ENCODE measurements at places on chromosomes 16 and 17.

GRCh38 chr17:1484060-1484535 lies 8.4 kb downstream of the MYO1C start:
- DNase-seq = no peak

GRCh38 chr17:78996781-78997201 lies 12.8 kb downstream of the CANT1 start:
- DNase-seq = no peak

DNA sequence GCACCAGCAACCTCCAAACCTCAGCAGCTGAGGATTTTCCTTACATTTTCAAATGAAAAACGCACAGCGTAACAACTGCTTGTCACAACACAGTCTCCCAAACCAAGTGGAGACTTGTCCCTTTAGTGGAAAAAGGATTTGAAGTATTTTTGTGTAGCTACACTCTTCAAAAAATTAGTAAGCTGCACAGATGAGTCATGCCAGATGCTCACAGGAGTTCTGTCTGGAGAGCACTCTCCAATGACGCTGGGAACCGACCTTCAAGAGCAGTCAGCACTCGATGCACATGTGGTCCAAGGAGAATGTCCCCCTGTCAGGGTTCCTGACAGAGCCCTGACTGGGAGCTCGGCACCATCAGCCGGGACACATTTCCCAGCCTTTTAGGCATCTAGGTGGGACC lies 39.8 kb downstream of the MAP1LC3B start:
- peak; percentile 28 for DNase-seq

- no peak for DNase-seq
Observed at GRCh38 chr16:35631261-35631945, 2172.0 kb downstream of the TP53TG3F start.

GRCh38 chr17:8253801-8254200 lies 4.7 kb downstream of the PFAS start:
- DNase-seq = no peak

GRCh38 chr16:27350006-27350405 lies 36.2 kb downstream of the IL4R start:
- DNase-seq = no peak

GRCh38 chr16:22659933-22660332 lies 149.2 kb downstream of the NPIPB5 start:
- no peak for DNase-seq

DNA sequence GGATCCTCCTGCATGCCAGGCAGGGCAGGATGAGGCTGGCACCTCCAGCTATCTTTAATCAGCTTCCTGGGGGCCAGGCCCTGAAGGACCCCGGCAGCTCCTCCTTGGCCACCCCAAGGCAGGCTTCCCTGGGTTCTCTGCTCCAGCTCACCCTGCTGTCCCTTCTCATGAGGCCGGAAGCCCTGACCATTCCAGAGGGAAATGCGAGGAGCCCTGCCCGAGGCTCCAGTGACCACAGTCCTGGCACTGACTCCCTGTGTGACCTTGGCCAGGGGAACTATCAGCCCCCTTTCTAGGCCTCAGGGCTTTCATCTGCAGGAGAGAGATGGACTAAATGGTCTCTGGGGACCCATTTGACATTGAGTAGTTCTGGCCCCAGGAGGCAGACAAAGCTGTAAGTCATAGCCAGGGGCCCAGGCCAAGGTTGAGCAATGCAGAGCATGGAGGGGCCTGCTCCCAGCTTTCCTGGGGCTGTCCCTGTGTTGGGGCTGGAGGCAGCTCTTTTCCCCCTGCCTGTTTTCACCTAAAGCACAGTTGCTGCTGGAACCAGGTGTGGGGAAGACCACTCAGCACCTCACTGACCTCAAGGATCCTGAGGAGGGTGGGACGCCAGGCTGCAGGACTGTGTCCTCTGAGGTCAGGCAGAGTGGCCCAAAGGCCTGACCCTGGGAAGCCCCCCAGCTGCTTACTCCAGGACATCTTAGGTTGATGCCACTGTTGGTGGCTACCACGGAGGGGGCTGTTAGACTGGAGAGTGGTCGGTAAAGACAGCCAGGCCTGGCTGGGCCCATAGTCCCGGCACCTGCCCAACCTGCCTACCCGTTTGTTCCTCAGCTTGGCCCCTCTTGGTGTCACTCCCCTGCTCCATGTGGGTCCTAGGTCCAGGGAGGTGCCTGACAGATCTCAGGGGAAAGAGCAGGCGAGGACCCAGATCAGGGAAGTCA lies 8.1 kb downstream of the KCNH6 start:
- DNase-seq = no peak

DNA sequence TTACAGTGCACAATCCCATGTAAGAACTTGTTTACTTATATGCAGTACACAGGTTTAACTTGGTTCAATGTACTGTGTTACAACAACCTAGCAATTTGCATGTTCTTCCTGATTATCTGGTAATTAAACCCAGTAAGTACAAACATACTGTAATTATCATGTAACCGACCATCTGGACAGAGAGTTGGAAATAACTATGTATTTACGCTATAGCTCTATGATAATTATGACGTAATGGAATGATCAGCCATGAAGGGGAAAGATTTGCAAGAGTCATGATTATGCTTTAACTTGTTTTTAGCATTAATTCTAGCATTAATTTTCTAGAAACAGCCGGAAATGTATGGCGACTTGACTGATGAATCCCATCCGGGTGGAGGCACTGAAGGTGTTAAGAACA lies 74.8 kb upstream of the SALL1 start:
- DNase-seq = no peak

GRCh38 chr17:45113424-45113754 lies 18.9 kb downstream of the PLCD3 start:
- no peak for DNase-seq

GRCh38 chr16:70744366-70744765 lies 56.6 kb downstream of the VAC14 start:
- DNase-seq = no peak

GRCh38 chr17:57975044-57975443 lies 13.0 kb downstream of the VEZF1 start:
- no peak for DNase-seq

DNA sequence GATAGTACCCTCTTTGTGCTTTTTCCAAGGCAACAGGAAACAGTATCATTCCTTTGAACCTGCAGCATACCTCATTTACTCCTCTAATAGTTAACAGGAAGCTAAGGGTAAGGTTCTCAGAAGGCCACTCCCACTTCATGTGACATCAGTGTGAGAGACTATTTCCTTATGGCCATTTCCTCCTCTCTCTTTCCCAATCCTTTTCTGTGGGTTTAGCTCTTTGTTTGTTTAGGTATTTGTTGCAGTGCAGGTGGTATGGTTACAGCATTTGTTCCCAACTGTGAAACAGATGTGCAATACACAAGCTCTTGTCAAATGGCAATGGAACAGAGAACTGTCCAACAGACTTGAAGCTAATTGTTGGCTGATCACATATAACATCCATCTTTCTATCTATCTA lies 14.7 kb downstream of the TMC5 start:
- peak; percentile 42 for DNase-seq

DNA sequence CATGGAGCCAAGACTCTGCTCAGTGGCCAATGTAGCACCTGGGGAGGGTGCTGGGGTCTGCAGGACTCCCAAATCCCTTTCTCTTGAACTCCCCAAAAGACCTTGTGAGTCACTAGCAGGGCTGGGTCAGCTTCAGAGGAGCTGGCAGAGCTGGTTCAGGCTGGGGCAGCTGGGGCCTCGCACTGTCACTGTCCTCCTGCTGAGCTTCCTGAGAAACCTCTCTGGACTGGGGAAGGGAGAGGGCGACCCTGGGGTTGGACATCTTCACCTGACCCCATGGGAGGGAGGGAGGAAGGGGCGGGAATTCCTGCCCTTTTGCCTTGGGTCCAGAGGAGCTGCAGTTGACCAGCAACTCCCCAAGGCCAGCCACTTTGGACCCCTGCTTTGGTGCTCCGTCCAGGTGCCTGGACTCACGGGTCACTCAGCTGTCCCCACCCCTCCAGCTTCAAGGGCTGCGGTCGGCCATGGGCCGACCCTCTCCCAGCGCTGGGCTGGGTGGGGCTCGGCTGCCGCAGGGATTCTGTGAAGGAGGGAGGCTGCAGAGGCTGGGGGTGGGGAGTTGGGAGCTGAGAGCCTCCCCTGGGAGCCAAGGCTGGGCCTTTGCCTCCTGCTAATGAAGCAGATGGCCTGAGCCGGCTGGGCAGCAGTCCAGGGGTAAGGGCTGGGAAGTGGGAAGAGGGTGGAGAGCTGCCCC lies 9.2 kb downstream of the FMNL1 start:
- DNase-seq = no peak

- no peak for DNase-seq
Observed at GRCh38 chr17:18994631-18995030, 9.9 kb downstream of the FAM83G start.

DNA sequence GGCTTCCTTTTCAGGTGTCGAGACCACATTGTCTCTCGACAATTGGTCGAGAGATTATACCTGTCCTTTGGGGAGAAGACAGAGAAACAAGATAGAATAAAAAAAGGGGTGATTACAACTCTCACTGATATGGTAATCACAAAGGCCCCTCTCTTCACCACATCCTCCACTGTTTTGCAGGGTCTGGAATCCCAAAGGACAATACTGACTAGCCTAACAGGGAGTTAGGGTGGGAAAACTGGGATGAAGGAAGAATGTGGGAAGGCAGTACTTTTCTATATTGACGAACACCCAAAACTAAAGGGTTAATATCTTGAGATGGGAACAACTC lies 6.1 kb downstream of the ABCA5 start:
- DNase-seq = no peak

DNA sequence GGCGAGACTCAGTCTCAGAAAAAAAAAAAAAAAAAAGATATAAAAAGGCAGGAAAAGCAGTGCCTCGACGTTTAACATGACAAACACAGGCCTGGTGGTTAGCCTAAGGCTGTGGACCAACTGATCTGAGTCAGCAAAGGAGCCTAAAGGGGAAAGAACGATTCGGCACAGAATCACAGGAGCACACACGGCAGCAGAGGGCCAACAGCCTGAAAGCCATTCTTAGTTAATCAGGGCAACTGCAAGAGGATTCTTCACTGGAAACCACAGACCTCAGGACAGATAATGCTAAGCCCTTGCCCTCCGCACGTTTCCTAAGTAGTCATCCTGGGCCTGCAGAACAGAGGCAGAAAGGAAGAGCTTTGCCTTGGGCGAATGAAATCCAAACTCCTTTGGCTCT lies 14.7 kb downstream of the TMEM11 start:
- no peak for DNase-seq

- peak; percentile 57 for DNase-seq
Observed at GRCh38 chr17:18158022-18158600, 25.5 kb upstream of the ALKBH5 start.
